ENCODE measurements at places on chromosomes 1 and 21.

- no peak for DNase-seq
Observed at GRCh38 chr1:232764458-232765251, 40.6 kb upstream of the MAP10 start.

- DNase-seq: no peak
Observed at GRCh38 chr21:34679051-34679450, 10.3 kb downstream of the CLIC6 start.

DNA sequence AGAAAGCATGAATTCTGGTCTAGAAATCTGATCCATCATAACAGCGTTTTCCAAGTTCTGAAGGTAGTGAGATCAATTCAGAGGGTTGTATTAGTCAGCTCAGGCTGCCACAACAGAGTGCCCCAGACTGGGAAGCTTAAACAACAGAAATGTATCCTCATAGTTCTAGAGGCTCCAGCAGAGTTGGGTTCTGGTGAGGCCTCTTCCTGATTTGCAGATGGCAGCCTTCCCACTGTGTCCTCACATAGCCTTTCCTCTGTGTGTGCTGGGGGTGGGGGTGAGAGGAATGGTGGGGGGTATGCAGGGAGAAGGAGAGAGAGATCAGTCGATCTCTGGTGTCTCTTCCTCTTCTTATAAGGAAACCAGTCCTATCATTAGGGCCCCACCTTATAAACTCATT, 15.1 kb downstream of the ZBTB8B start:
- no peak for DNase-seq

DNA sequence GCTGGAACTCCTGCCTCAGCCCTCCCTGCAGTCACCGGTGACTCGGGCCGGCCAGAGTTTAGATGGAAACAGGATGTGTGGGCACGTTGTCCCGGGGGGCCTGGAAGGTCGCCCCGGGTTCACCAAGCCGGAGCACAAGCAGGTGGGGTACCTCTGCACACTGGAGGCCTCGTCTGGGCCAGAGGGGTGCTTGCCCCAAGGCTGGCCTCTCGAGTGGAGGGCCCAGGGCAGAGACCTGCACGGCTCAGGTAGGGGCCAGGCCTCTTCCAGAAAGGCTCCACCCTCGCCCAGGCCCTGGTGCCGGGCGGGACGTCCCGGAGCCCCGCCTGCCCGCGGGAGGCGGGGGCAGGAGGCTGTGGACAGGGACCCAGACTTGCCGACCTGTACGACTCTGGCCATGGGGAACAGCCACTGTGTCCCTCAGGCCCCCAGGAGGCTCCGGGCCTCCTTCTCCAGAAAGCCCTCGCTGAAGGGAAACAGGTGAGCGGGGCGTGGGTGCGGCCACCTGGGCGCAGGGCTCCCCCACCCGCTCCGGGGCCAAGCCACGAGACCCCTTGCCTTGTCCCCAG, at the start of gene PLEKHN1:
TSS of gene PLEKHN1 (plus strand) at position 348 of the 569 bp plus-strand sequence. CDS start at position 398, 50 bp downstream.
- no peak for DNase-seq

- no peak for DNase-seq
Observed at GRCh38 chr1:92872719-92873118, 40.9 kb downstream of the RPL5 start.

- no peak for DNase-seq
Observed at GRCh38 chr1:176575991-176576390, 113.0 kb downstream of the PAPPA2 start.

GRCh38 chr1:184648856-184649201, 105.8 kb downstream of the EDEM3 start:
- DNase-seq: no peak

- no peak for DNase-seq
Observed at GRCh38 chr1:9020305-9020704, 5.9 kb downstream of the SLC2A7 start.

GRCh38 chr1:36008546-36009197, 75.2 kb upstream of the TEKT2 start:
- no peak for DNase-seq

- DNase-seq: no peak
Observed at GRCh38 chr21:44618504-44618903, 6.6 kb downstream of the KRTAP10-8 start.

- no peak for DNase-seq
Observed at GRCh38 chr21:38494703-38495102, 3.6 kb downstream of the ERG start.

DNA sequence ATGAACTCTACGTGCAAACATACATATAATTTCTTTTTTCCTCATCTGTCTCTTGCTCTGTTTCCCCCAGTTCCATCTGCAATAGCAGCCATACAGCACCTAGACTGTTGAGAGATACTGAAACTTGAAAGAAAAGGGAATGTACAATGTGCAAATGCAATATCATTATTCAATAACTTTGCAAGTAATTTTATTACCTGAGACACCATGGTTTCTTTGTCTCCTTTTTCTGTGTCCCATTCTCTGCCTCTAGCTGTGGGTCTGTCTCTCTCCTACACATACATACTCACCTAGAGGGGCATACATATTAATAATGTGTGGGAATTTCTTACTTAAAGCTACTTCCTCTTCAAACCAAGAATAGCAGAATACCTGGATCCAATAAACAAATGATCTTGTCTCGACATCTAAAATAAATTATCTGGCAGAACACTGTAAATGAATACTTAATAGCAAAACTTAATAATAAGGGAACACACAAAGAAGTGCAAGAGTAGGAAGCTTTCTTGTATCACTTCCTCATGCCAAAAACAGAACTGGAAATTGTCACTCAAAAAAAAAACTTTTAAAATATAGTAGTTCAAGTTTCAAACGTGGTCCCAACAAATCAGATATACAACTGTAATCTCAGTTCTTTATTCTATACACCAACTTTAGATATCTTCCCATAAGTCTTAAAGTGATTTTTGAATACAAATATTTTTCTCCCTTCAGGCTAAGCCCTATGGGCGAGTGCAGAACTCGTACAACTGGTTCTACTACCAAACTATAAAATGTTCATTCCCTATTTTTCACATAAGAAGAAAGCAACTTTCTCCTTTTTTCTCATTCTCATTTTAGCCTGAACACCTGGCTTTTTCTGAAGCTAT, 194.6 kb downstream of the NRIP1 start:
- DNase-seq: no peak

- no peak for DNase-seq
Observed at GRCh38 chr1:162381383-162381782, at the start of gene C1orf226. C1orf226 (plus strand) TSS chr1:162381728; CDS start chr1:162381902, 174 bp downstream.

GRCh38 chr1:164611754-164612642, 53.0 kb downstream of the PBX1 start:
- DNase-seq: no peak

DNA sequence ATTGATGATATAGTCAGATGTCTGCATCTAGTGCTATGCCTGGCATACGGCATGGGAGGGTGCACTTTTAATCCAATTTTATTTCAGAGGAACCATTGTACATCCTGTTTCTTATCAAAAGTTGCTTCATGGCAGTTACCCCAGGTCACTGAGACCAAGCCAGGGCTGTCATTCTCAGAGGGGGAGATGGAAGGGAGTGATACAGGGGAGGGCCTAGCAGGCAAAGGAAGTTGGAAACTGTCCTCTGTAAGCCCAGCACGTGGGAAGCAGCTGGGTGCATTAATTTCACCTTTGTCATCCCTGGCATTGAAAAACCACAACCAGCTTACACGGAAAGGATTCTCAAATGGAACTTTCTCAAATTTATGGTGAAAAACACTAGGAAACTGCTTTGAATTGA, 458.7 kb upstream of the ADAMTS5 start:
- no peak for DNase-seq

DNA sequence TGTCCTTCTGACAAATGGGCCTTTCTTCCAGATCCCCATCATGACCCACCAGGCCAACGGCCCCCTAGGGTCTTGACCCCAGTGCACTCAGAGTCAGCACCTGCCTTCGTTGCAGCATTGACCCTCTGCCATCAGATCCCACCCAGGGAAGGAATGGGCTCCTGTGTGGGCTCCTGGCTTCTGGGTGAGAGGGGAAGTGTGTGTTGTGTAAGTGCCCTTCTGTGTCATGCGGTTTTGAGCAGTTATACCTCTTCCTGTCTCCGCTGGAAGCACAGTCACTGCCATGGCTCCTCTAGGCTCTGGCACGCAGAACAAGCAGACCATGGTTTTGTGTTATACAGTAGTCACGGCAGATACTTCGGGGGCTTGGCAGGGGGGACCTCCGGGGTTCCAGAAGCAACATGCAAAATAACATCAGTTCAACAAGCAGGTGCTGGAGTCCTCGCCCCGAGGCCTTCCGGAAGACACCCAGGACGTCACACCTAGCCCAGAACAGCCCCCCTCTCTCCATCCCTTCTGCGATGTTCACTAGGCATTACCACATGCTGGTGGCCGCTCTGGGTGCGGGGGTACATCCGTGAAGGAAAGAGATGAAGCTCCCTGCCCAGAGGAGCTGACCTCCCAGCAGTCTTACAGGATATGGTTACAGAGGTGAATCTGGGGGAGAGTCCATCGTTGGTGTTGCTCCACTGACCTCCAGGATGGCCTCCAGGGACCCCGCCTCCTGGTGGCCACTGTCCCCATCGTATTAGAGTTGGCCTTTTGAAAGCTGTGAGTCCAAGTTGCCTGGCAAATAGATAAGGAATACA, 17.4 kb upstream of the KCNAB2 start:
- DNase-seq: peak; percentile 20

- DNase-seq: no peak
Observed at GRCh38 chr21:16084776-16085364, 355.1 kb downstream of the USP25 start.

DNA sequence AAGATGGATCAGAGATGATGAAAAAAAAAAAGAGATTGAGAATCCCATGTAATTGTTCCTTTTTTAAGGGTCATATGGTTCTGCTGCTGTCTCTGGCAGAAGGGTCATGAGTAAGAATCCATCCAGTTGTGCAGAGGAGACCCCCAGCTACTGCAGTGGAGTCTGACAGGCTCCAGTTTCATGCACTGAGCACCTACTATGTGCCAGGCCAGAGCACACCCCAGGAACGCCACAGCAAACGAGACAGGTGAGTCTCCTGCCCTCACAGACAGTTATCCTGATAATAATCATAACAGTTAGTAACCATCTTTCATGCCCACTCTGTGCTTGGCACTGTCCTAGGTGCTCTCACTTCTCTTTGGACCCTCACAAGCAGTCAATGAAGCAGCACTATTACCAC, 420.0 kb downstream of the MATN1 start:
- no peak for DNase-seq

- DNase-seq: no peak
Observed at GRCh38 chr1:165129568-165130164, 226.8 kb downstream of the LMX1A start.

GRCh38 chr1:182301467-182302198, 90.0 kb downstream of the GLUL start:
- no peak for DNase-seq

DNA sequence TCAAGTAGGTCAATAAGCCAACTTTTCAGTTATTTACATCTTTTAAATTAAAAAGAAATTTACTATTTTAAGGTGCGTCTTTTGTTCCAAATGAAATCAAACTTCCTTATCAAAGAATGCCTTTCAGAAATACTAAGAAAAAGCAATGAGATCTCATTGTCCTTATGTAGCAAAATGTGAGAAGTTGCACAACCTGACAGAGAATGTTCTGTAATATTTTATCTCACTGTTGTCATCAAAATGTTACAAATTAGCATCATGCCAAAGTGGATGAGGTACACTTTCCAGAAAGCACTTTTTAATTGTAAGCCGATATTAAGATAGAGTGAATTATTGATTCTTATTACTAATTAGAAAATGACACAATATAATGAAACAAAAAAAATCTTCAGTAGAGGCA, 50.4 kb downstream of the KCNT2 start:
- DNase-seq: no peak

- no peak for DNase-seq
Observed at GRCh38 chr1:63772201-63772600, 1.6 kb upstream of the ROR1 start.

- no peak for DNase-seq
Observed at GRCh38 chr1:30856260-30856790, 52.2 kb downstream of the SDC3 start.

- no peak for DNase-seq
Observed at GRCh38 chr21:35601211-35601610, 459.1 kb downstream of the SETD4 start.

GRCh38 chr1:235093696-235094592, 34.7 kb downstream of the TOMM20 start:
- DNase-seq: peak; percentile 63

DNA sequence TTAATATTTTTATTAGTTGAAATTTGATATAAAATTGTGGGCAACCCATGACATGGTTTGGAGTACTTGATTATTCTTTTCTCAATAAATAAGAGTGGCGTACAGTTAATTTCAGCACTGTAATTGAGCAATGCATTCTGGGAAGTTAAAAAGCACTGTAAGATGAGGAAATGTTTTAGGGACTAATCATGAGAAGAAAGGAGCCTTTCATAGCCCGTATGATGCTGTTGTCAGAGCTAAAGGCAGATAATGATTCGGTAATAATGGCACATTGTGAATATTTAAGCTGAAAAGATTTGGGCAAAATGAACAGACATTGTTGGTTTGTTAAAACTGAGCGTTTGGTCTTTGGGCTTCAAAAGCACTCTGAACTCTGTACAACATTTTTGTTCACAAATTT, 139.3 kb downstream of the NFIA start:
- DNase-seq: no peak

Data from T-helper 17 cell (primary cell).